Osteocyte (in vitro differentiated cells): ENCODE measurements at places on chromosomes 2 and 18. TPM values are rescaled to one million over a fixed set of nuclear protein-coding genes. Genes with fewer than 3 reads are reported as not detected.
A peak's percentile ranks its signal among the peaks of the same experiment; 100 is the strongest.

LYG2 gene
- not detected in 2 replicates for total RNA-seq

- no peak for DNase-seq
Observed at GRCh38 chr18:34033968-34034367, 190.7 kb downstream of the NOL4 start.

- no peak for DNase-seq
Observed at GRCh38 chr2:198438331-198438730, 633.9 kb downstream of the PLCL1 start.

SULT1C2 gene
- 1.9 and 2.2 TPM in 2 replicates for total RNA-seq

DNA sequence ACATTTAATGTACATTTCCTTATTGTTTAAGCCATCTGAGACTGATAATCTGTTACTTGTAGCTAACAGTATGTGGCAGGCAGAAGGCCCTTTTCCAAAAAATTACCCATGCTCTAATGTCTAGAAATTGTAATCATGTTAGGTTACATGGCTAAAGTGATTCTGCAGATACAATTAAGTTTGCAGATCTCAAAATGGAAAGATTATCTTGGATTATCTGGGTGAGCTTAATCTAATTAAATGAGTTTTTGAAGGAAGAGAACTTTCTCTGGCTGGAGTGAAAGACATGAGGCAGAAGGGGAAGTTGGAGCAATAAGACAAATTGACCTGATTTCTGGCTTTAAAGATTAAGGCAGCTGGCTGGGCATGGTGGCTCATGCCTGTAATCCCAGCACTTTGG, 76.3 kb downstream of the MBD2 start:
- DNase-seq: no peak

GRCh38 chr2:182543741-182544525, 117.1 kb upstream of the PDE1A start:
- no peak for DNase-seq

DNA sequence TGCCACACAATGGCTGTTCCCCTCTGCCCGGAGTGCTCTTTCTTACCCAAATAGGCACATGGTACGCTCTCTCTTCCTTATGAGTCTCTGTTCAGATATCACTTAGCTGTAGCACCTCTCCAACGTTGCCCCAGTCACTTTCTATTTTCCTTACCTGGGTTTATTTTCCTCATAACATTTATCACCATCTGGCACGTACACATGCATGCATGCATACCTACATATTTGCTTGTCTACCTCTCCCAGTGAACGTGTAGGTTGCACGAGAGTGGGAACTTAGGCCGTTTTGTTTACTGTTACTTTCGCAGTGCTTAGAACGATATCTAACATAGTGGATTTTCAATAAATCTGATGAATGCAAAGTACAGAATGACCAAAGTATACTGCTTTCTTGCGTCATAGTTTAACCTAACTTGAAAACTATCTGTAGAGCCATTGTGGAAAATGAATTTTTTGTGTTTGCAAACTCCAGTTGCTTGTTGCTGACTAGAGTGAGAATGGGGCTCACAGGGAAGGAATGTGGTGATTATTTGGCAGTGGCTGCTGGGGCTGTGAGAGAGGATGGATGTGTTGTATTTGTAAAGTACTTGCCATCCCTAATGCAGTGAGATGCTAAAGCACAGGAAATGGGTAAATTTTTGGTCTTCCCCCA, 47.1 kb downstream of the ACSL3 start:
- no peak for DNase-seq

ALK gene
- total RNA-seq: not detected in 2 replicates

GRCh38 chr2:158718851-158719250, 76.3 kb upstream of the DAPL1 start:
- DNase-seq: peak; percentile 54

DNA sequence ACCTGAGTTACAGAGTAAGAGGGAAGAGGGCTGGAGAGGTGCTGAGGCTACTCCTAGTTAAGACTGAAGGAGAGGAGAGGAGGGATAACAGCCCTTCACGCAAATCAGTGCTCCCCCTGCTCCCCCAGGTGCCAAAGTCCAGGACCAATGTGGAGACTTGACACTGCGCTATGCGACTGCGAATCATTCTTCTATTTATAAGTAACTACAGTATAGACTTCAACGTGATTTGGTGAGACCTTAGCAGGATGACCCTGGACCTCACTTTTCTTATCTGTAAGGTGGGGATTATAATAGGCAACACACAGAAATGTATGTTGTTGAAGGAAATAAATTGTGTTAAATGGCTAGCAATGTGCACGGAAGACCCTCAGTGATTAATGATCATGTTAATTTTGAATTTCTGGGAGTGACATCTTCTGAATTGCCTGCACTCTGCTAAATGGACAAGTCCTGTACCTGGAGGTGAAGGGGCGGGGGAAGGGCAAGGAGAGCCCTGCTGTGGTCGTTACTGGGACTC, 11.0 kb downstream of the EN1 start:
- DNase-seq: no peak

DNA sequence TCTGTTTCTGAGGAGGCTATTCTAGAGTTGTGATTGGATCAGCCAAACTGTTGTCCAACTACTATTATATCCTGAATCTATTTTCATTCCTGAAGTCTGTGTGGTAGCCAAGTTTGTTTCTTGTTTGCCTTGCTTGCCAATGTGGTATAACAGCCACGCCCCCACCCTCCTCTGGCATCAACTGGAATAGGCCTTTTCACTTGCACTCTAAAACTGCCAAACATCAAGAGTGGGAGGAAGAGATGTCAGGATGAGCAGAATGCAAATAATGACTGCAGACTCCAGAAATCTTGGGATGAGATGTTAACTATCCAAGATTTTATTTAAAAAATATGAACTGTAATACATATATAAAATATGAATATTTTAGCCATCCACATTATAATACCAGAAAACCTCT, 246.1 kb downstream of the NRXN1 start:
- DNase-seq: no peak

CCDC121 gene
- 2.1 and 2.5 TPM in 2 replicates for total RNA-seq

DNA sequence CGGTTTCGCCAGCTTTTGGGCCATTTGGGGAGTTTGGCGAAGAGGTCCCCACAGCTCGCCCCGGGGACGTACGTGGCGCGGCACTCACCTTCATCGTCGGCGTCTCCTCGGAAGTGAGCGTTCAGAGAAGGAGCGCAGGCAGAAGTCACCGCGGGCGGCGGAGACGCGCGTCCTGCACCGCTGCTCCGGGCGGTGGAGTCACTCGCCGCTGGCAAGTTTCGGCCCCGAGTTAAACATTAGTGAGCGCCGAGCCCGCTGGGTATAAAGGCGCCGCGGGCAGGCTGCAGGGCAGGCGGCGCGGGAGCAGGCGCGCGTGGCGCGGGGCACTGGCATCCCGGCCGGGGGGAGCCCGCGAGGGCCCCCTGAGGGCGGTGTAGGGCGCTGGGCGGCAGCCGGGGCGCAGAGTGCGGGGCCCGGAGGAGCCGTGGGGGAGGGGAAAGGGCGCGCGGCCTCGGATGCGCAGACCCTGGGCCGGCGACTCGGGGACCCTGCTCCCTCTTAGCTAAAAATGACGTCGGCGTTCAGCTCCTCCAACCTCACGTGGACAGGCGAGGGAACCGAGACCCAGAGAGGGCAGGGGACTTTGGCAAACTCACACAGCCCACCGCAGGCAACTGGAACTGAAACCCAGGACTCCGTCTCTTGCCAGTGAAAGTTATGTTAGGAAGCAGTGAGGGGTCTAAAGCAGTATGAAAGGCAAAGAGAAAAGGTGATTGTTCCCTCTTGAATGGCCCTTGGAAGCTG, at the start of gene DPP4:
DPP4 (minus strand) TSS at position 328 of the 744 bp plus-strand sequence; CDS start at position 94, 234 bp downstream.
- DNase-seq: no peak

DNA sequence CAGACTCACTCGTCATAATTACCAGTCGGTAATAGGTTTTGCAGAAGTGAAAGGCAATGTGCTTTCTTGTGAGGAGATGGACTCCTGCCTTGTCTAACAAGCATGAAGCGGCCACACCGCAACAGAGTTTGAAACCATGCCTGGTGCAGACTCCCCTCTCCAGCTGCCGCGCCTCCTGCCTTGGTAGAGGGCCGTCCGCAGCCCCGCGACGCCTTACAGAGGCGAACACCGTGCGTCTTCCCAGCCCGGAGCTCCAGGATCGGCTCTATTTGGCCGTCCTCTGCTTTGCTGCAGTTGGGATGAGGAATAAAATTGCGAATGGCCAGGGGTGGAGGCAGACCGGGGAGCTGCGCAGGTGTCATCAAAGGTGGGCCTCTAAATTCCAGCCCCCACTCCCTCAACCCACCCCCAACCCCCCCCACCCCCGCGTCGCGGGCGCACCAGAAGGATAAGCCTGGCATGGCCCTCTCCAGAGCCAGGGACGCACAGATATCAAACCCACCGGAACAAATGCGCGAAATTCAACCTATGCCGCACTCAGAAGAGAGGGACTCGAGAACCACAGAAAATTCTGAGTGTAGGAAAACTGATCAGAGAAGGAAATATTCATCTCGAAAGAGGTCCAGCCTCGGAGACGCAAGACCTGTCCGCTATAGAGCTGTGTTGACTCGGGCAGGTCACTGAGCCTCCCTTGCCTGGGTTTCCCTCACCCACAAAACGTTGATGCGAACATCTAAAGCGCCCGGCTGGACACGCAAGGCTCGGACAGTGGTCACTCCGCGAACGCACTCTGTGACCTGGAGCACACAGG, 1.1 kb downstream of the TRABD2A start:
- no peak for DNase-seq

- DNase-seq: no peak
Observed at GRCh38 chr2:191533693-191534180, 144.2 kb upstream of the NABP1 start.

DNA sequence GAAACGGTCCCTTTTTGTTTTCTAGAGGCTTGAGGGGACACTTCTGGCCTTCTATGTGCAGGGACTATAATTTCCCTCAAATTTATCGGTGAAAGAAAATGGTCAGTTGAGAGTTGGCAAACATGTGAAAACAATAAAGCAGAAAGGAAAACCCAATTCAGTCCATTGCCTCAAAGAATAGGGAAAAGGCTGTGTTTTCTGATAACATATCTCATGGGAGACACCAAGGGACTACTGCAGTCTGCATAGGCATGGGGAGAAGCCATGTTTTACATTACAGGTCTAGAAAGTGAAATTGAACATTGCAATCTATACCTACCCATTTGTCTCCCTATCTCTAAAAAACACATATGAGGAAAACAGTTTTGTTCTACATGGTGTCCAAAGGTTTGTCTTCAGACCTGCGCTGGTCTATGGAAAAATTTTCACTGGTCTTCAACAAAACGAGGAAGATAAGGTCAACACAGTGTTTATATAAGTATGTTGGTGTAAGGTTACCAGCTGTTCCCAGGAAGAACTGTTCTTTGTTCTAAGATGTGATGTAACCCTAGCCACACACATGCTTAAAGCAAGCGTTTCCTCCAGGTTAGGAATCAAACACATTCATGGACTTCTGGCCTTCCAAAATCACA, 179.7 kb downstream of the MREG start:
- DNase-seq: no peak

DNA sequence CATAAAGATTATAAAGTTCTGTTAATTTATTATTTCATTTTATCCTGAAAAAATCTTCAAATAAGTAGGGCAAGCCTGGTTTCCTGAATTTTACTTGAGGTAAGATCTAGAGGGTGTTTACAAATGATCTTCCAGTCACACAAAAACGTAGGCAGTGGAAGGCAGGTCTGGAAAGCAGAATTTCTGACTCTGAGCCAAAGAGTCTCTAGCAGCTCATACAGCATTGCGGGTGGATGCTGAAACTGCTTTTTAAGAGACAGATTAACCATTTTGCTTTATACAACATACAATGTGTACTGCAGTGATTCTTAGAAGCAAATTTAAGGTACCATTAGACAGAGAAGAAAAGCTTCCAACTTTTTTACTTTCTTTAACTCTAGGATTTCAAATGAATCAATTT, 117.0 kb downstream of the FTCDNL1 start:
- DNase-seq: no peak

DNA sequence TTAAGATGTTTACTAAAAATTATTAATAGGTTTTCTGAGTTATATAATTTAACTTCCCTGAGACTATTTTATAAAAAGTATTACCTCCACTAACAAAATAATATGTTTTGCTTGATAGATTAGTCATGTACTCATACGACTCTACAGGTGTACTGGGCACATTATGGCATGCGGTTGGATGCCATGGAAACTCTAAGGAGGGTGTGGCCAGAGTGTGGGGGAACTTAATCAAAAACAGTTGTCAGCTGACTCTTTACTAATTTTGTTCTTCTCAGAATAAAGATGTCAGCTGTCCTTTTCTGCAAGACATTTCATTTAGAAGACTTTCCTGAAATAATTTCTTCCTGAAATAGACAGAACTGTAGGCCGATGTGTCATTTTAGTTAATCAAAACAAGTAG, 228.3 kb upstream of the SIX3 start:
- DNase-seq: no peak

HMSD gene
- total RNA-seq: not detected in 2 replicates
